Aorta (tissue), 5 donors: ENCODE measurements at places on chromosomes 6 and 20. TPM values are rescaled to one million over a fixed set of nuclear protein-coding genes. Genes with fewer than 3 reads are reported as not detected.

- H3K27ac ChIP-seq = no peak overlapping the region
- H3K4me1 ChIP-seq = peaks cover 4% of the 10 kb centered on the region
- no peak overlapping the region for H3K4me3 ChIP-seq
Observed at GRCh38 chr6:160429620-160429895, 81.4 kb downstream of the SLC22A3 start.

DNA sequence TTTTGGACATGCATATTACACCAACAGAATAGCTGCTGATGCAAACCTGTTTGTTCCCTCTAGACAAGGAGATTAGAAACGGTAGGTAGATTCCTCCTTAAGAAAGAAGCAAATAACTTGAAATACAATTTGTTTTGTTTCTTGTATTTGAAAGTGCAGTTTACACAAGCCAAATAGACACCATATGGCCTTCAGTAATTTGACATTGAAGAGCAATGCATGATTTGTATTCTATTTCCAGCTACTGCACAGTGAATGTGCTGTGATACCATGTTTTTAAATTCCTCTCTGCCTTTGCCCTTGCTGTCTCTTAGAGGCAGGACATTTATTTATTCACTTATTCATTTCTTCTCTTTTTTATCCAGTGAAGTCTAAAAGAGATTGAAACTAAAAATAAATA is 31.9 kb upstream of the ANKEF1 start:
- H3K27me3 ChIP-seq = no peaks in the 10 kb centered on the region
- H3K27ac ChIP-seq = no peak overlapping the region
- no peaks in the 10 kb centered on the region for H3K4me1 ChIP-seq
- no peaks in the 10 kb centered on the region for H3K36me3 ChIP-seq
- no peak for DNase-seq
- H3K4me3 ChIP-seq = no peak overlapping the region

Gene KIAA0408
- 6.2 TPM for total RNA-seq

Gene RAD21L1
- total RNA-seq = not detected

DNA sequence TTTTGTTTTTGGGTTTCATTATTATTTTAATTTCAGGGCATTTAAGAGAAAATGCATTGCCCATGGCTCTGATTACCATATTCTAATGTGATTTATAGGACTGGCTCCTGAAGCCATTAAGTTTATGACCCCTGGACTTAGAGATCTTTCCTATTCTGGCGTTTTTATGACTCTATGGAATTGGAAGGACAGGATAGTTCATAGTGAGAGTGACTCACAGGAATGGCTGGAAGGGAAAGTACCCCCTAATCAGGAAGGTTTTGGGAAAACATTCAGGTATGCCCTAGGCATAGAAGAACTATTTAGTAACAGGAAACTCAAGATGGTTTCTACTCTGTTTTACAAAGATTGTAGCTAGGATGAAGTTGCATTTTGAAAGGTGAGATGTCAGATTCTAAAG is 108.6 kb upstream of the SLC2A12 start:
- no peaks in the 10 kb centered on the region for H3K27me3 ChIP-seq
- H3K36me3 ChIP-seq = no peaks in the 10 kb centered on the region
- no peak for DNase-seq
- H3K4me3 ChIP-seq = no peak overlapping the region
- no peak overlapping the region for H3K27ac ChIP-seq
- no peaks in the 10 kb centered on the region for H3K4me1 ChIP-seq
